ENCODE measurements at places on chromosomes 1 and 21.

DNA sequence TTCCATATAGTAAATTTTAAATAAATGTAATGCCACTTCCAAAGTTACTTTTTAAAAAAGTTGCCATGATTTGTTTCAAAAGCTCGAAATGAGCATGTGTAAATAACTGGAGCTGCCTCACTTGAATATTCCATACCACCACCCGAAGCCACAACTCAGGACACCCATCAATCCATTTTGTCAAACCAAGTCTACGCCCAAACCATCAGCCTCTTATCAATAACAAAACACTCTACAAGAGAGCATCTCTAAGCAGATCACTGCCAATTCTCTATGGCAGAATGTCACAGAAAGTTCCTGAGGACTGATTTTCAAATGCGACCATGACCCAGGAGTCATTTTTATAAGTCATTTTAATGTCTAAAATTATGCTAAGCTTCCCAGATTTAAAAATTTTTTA lies 4.5 kb downstream of the HNRNPR start:
- DNase-seq = no peak

DNA sequence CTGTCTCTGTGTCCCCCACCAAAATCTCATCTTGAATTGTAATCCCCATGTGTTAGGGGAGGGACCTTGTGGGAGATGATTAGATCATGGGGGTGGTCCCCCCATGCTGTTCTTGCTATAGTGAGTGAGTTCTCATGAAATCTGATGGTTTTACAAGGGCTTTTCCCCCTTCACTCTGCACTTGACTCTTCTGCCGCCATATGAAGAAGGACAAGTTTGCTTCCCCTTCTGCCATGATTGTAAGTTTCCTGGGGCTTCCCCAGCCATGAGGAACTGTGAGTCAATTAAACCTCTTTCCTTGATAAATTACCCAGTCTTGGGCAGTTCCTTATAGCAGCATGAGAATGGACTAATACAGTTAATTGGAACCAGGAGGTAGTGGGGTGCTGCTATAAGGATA lies 137.1 kb upstream of the RAB4A start:
- no peak for DNase-seq

DNA sequence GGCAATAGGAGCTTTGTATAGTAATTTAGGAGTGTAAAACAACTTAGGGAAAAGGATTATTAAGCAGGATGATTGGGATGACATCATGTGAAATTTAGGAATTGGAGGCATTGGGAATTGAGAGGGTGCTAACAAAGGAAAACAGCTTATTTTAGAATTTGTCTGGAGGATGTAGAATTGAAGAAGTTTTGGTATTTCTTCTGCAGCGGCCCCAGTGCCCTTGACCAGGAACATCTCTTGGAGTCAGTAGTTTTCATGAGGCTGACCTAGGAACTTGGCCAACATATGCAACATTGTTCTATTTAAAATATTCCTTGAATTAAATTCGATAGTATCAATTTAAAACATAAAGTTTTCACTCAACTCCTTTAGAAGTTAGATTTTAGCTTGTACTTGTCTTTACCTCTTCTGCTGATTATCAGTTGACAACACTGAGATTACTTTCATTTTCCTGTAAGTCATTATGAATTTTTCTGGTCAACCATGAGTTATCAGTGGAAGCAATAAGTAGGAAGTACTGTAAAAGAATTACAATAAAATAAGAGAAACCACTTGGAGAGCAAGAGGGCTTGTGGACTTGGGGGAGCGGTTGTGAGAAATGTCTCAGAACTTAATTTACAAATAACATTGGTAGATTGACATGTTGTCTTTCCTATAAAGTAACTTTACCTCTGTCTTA lies 52.8 kb downstream of the DYRK1A start:
- DNase-seq = no peak

- no peak for DNase-seq
Observed at GRCh38 chr1:236204656-236205055, 62.3 kb downstream of the GPR137B start.

GRCh38 chr1:70820995-70821394 lies 226.6 kb downstream of the PTGER3 start:
- DNase-seq = no peak

- DNase-seq = no peak
Observed at GRCh38 chr1:180244840-180245239, 14.8 kb downstream of the LHX4 start.

DNA sequence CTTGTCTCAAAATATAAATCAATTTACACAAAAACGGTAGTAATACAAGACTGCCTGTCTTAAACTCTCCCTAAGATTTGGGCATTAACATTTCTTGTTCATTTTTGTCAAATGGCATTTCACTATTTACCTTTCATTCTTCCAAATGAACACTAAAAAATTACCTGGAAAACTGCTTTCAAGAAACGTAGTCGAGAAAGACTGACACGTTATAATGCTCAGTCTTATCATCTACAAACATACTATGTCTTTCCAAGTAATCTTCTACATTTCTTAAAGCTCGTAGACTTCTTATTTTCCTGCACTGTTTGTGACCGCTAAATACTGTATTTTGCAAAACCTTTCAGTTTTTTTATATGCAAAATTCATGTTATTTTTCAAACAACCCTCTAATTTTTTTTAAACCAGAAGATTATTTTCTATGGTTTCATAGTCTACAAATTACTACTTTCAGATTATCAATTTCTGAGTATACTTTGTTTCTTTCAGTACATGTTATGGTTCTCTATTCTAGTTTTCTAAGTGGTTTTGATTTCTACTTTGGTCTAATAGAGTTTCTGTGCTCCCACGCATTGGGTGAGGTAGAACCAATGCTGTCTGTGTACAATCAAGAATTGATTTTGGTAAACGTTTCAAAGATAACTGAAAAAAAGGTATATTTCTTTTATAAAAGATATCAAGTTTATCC lies 336.4 kb downstream of the SMYD3 start:
- DNase-seq = no peak

- no peak for DNase-seq
Observed at GRCh38 chr1:6347641-6348487, 45.7 kb downstream of the ACOT7 start.

GRCh38 chr1:180428782-180429695 lies 73.3 kb downstream of the ACBD6 start:
- DNase-seq = no peak
